PC-3 (cell line): ENCODE measurements at places on chromosomes 7 and 10. TPM values are rescaled to one million over a fixed set of nuclear protein-coding genes. Genes with fewer than 3 reads are reported as not detected.

Gene ABCB4
- total RNA-seq, result not detected in 2 replicates

Gene KIAA1549
- total RNA-seq, result 7.5 and 8.2 TPM in 2 replicates

GRCh38 chr7:20035279-20035875, 181.8 kb downstream of the MACC1 start:
- no peak for DNase-seq
- peaks cover 19% of the 10 kb centered on the region for H3K4me1 ChIP-seq
- no peaks in the 10 kb centered on the region for H3K36me3 ChIP-seq
- no peak overlapping the region for H3K27ac ChIP-seq
- no peaks in the 10 kb centered on the region for H3K27me3 ChIP-seq

DNA sequence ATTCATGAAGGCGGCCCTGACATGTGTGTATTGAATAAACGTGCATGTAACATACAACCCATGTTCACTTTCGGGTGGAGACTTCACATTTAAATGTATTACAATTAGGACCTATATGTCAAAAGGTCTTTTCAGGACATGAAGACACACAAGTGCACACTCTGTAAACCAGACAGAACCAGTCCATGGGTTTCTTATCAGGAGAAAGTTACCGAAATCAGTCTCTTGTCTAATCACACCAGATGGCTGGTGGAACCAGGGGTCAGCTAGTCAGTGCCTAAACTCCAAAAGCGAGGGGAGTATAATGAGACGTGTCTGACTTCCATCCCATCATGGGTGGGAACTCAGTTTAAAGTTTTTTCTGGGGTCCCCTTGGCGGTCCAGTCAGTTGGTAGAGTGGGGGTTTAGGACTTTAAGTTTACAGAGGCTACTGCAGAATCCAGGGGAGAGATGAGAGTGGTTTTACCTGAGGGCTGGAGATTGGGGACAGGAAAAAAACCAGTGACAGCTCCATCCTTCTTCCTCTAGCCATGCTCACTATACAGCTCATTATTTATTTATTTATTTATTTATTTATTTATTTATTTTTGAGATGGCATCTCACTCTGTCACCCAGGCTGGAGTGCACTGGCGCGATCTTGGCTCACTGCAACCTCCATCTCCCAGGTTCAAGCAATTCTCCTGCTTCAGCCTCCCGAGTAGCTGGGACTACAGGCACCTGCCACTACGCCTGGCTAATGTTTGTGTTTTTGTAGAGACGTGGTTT, 251.3 kb upstream of the LYZL1 start:
- H3K27ac ChIP-seq, result no peak overlapping the region
- no peaks in the 10 kb centered on the region for H3K36me3 ChIP-seq
- H3K4me1 ChIP-seq, result peaks cover under 1% of the 10 kb centered on the region
- H3K27me3 ChIP-seq, result no peaks in the 10 kb centered on the region

GRCh38 chr10:26738301-26738911, 40.9 kb downstream of the PDSS1 start:
- no peaks in the 10 kb centered on the region for H3K27me3 ChIP-seq
- peaks cover 18% of the 10 kb centered on the region for H3K36me3 ChIP-seq
- no peaks in the 10 kb centered on the region for H3K4me1 ChIP-seq
- no peak for DNase-seq
- H3K4me3 ChIP-seq, result no peak overlapping the region
- no peak overlapping the region for H3K27ac ChIP-seq
